ENCODE measurements at places on chromosomes 13 and 19.

DNA sequence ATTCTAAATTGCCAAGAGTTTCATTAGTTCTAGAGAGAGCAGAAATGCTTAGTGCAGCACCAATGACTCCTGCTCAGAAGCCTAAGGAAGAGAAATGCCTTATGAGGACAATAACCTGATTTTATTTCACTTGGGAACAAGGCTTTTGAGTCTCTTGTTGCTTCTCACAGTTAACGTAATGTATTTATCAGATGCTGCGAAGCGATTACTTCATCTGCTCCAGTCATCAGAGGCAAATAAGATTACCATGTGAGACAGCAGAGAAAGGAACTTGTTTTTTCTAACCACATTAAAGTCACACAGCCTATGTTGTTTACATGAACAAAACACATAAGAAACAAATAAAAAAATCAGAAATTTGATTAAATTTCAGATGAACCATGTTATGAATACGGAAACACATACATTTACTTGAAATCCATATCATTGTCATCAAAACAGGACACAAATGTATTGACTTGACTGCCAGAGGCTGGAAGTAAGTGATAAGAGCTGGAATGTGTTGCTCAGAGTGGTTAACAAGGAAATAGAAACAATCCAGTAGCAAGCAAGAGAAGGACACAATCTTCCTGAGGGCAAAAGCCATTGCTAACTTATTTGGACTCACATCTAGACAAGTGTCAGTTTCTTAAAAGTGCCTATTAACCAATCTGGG lies 147.3 kb downstream of the LHFPL6 start:
- DNase-seq = no peak

DNA sequence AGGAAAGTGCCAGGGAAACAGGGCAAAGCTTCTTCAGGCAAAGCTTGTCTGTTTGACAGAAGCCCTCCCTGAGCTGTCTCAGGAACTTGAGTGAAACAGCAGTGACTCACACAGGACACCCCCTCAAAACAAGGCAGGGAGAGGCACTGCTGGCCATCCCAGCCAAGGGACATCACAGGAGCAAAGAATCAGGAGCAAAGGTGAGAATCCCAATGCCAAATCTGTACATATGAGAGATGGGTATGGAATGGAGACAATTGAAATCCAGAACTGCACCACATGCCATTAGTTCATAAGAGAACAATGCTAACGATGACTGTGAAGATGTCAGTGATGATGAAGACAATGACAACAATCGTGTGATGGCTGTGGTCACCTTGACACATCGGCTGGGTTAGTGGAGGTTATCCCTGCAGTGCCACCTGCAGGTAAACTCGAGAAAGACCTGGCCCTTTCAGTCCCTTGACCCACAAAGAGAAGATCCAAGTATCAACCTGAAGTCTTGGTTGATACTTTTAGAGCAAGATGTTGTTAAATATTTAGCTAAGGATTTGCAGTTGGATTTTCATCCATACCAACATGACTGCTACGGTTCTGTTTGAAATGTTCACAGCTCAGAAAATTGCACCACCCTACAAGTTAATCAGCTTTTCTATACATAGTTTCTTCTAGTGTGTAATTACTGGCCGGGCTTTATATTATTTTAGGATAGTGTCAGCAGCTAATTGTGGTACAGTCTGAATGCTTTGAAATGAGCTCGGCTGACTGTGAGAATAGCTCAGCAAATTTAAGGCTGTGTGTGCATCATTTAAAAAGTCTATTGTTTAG lies 42.0 kb upstream of the IPO5 start:
- peak; percentile 31 for DNase-seq

- DNase-seq = peak; percentile 73
Observed at GRCh38 chr19:45779231-45780145, 2.8 kb downstream of the DMPK start.

DNA sequence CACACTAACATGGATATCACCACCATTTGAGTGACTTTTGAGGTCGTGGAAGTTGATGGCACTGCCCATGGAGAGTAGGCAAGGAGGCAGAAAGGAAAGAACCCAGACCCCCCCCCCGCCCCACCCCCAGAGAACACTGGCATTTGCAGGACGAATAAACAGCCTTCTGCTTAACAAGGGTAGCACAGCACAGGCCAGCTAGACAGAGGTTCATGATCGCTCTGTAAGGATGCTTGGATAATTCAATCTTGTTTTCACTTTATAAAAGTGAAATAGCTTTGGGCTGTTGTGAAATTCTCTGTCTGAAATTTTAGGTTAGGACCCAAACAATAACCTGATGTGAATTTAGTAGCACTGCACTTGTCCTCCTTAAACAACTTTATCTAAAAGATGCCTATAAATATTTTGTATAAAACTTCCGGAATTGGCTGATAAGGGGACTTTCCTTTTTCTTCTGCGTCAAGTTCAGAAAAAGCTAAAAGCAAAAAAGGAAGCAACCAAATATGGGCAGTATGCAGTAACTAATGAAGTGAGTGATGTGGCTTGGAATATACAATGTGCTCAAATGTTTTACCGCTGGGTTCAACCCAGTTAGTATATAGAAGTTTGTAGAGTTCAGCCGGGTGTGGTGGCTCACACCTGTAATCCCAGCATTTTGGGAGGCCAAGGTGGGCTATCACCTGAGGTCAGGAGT lies 163.7 kb downstream of the SHISA2 start:
- DNase-seq = no peak

DNA sequence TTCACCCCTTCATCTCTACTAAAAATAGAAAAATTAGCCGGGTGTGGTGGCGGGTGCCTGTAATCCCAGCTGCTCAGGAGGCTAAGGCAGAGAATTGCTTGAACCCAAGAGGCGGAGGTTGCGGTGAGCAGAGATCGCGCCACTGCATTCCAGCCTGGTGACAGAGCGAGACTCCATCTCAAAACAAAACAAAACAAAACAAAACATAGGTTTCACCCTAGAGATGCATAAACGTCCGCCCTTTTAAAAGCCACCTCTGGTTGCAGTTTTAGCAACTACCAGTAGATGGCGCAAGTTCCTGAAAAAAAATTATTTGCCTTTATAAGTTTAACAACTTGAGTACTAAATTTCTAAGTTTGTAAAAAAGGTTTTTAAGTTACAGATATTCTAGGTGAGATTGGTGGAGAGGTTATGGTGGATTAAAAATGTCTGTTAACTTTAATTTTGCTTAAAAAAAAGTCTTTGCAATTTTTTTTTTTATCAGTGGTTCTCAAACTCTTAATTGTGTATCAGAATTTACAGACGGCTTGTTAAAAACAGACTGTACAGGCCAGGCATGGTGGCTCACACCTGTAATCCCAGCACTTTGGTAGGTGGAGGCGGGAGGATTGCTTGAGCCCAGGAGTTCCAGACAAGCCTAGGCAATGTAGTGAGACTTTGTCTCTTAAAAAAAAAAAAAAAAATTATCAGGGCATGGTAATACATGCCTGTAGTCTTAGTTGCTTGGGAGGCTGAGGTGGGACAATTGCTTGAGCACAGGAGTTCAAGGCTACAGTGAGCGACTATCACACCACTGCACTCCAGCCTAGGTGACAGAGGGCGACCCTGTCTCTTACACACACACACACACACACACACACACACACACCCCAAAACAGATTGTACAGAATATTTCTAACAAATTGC lies 42.1 kb downstream of the NAA16 start:
- DNase-seq = peak; percentile 56

Measured in fibroblast of skin of right quadriceps (primary cell).